Activated CD8-positive, alpha-beta T cell treated with anti-CD3 and anti-CD28 coated beads for 36 hours (primary cell): ENCODE measurements at places on chromosomes 13 and 19. TPM values are rescaled to one million over a fixed set of nuclear protein-coding genes. Genes with fewer than 3 reads are reported as not detected.

Gene SCN1B
- total RNA-seq, result 0.63 TPM

Gene RETN
- total RNA-seq, result not detected

Gene TNFSF9
- 3.1 TPM for total RNA-seq

Gene FCER2
- 3.0 TPM for total RNA-seq

Gene SPACA4
- total RNA-seq, result not detected

Gene NFIX
- 5.0 TPM for total RNA-seq

Gene ZSCAN4
- total RNA-seq, result not detected

Gene CRX
- not detected for total RNA-seq

Gene OSCAR
- 0.76 TPM for total RNA-seq

Gene SLAIN1
- total RNA-seq, result 26.5 TPM

Gene KLK14
- total RNA-seq, result 0.43 TPM

Gene FOSB
- total RNA-seq, result 71.2 TPM

Gene C5AR1
- total RNA-seq, result 0.65 TPM

Gene KLK12
- not detected for total RNA-seq

Gene IL11
- not detected for total RNA-seq

Gene UGGT2
- not detected for total RNA-seq

Gene ACP7
- not detected for total RNA-seq

- no peak for DNase-seq
Observed at GRCh38 chr13:48429886-48430285, 17.0 kb upstream of the LPAR6 start.

- DNase-seq, result no peak
Observed at GRCh38 chr19:34244611-34245299, 9.6 kb upstream of the GARRE1 start.

DNA sequence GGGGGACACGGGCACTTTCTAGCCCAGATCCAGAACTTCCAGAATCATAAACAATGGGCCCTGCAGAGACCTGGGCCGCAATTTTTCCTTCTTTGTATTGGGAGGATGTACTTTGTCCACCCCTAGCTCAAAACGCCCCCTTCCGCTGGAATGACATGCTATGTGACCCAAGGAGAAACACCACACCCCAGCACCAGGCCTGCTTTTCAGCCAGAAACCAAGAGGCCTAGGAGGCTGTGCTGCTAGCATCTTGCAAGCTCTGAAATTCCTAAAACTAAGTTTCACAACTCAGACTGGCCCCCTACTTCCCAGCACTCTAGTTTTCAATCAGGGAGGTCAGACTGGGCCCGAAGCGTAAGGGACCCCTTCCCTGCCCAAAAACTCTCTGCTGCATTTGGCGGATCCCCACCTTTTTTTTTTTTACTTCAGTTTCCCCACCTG is 538 bp downstream of the LSM4 start:
- peak; percentile 77 for DNase-seq

DNA sequence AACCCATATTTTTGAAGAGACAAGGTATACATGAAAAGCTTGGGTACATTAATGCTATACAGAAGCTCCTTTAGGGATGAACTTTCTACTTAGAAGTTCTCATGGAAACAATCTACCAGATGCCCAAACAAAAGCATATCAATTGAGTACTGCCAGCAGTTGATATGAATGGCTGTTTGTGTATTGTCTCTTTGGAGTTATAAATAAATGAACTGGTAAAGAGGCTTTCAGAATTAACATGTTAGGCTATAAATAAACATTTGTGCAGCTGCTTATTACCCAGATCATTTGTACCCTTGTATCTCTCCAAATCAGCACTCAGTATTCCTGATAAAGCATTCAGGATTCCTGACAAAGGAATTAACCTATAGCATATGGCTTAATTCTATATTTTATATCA is 418.9 kb downstream of the FGF14 start:
- DNase-seq, result no peak

DNA sequence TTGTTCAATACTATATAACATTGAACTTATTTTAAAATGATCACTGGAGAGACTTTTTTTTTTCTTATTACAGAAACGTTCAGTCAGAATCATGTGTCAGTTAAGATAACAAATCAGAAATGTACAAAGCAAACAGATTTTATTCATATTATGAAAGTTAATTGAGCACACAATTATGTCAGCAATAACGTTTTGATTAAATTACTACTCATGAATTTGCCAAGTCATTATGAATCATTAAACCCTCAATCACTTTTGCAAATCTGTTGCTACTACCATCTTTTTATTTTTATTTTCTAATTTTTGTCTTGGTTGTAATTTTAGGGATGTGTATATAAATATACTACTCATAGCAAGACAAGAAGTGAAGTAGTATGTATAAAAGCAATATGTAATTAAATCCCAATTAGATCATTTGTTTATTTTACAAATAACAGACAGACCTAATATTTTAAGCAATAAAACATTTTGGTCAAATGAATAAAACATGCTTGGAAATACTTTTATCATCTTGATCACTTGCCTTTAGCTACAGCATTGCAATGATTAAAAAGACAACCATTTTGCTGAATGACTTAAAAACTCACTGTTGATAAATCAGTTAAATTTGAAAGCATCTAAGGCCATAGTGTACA is 893.4 kb upstream of the MIR17HG start:
- DNase-seq, result no peak

DNA sequence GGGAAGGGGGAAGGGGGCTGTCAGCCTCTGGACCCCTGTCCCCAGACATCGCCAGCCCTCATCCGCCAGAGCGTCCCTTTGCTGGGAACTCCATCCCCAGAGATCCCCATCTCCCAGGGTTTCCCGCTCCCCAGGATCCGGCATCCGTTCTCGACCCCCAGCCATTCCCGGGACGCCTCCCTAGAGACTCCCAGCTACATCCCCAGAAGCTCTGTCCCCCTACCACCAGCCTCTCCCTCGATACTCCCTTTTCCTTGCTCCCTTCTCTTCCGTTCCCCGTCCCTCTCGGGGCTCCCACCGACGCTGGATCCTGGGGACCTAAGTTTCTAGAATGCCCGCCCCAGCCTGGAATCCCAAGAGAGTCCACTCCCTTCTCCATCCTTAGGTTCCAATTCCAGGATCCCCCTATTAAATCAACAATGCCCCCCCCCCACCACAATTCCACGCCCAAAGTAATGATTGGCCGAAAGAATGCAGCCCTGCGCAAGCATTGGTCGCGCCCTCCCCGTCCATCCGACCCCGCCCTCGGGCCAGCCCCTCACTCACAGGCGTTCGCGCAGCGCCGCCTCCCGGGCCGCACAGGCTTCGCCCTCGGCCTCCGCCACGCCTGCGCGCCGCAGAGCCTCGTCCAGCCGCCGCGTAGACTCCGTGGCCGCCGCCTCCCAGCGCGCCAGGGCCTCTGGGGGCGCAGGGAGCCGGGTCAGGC is 3.2 kb downstream of the CCDC194 start:
- DNase-seq, result peak; percentile 95

DNA sequence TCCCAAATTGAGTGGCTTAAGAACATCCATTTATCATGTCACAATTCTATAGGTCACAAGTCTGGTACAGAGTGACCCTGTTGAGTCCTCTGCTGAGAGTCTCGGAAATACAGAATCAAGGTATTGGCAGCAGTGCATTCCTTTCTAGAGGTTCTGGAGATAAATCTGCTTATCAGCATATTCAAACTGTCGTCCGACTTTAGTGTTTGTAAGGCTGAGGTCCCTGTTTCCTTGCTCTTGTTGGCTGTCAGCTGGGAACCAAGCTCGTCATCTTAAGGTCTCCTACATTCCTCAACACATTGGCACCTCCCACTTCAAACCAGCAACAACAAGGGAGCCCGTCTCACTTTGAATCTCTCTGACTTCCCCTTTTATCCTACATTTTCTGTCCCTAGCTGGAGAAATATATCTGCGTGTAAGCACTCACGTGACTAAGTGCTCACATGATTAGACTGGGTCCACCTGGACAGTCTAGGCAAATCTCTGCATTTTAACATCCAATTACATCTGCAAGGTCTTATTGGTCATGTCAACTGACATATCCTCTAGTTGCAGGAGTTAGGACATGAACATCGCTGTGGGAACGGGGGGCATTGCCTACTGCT is 886.8 kb downstream of the PCDH9 start:
- no peak for DNase-seq

DNA sequence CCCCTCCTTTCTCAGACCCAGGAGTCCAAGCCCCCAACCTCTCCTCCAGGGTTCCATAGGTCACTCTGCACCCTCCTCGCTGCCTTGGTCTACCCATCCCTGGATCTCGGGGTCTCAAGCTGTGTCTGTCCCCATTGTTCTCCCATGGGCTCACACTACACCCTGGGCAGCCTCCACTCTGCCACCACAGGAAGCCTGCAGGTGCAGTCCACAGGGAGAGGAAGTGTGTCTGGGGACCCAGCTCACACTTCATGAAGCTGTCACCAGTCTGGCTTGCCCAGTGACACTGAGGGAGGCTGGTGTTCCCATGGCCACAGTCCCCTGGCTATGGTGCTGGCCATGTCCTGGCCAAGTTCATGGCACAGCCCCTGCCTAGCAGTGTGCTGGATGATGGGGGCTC is 5.3 kb downstream of the NECTIN2 start:
- no peak for DNase-seq

DNA sequence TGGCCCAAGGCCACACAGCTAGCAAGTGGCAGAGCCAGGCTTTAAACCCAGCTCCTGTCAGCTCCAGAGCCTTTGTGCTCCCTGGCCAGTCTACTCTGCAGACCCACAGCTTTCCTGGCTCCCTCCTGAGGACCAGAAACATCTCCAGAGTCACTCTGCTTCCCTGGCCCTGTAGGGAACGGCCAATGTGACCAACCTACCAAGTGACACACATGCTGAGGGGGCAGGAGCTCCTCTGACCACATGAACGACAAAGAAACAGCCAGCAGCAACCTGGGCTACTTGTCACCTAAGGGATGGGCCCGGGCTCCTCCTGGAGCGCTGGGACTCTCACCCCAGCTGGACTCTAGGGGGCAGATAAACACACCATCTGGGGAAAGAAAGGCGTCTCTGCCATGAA is 19.3 kb downstream of the PEG3 start:
- DNase-seq, result no peak

- no peak for DNase-seq
Observed at GRCh38 chr19:53664760-53665159, 33.0 kb downstream of the DPRX start.

DNA sequence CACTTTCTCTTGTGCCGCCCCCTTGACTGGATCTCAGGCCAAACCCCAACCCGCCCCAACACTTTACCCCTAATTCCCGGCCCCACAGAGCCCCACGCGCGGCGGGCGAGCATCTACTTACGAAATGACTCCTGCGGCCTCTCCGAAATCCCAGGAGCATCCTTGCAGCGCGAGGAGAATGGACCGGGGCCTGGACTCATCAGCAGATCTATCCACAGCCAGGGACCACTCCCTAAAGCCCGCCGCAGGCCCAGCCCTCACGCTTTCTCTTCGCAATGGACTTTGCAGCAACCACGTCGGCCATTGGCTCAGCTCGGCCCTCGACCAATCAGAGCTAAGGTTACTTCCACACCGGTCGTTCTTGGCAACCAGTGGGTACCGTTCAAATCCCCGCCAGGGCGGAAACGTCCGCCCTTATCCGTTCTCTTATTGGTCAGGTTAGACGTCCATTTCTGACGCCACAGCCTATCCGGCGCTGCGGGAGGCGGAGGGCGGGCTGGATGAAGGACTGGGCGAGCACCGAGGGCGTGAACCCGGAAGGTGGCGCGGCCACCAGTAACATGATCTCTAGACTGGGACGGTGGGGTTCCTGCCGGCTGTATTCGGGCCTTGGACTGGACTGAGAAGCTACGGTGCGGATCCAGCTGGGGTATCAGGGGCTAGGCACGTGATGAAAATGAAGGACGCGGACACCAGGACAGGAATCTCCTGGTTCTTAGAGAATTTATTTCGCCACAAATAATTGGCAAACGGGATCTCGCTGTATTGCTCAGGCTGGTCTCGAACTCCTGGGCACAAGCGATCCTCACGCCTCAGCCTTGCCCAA is at the start of the genes CEP89 and FAAP24:
Gene CEP89, minus strand, starts transcription at position 244 of the 826 bp plus-strand sequence. Its CDS starts 84 bp downstream, at position 160.
Gene FAAP24, plus strand, starts transcription at position 528 of the 826 bp plus-strand sequence. CDS start 955 bp downstream, outside the sequence.
- peak; percentile 99 for DNase-seq

GRCh38 chr19:55898911-55899310 is 33.2 kb downstream of the NLRP13 start:
- DNase-seq, result no peak

- DNase-seq, result no peak
Observed at GRCh38 chr13:39378306-39378705, 224.7 kb downstream of the LHFPL6 start.

DNA sequence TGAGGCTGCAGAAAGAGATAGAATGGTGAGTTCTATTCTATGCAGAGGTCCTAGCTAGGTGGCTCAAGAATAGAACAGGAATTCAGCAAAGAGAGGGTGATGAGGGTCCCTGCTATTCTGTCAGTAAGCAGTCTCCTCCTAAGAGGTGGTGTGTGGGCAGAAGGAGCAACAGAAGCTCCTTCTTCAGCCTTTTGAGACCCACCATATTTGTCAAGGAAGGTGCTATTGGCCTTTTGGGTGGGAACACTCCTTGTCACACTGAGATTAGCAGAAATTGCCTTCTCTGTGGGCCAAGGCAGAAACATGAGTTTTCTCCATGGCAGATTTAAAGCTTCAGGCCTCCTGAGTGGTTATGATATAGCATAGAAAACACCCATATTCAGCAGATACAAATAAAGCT is 39.4 kb upstream of the RAP2A start:
- no peak for DNase-seq

GRCh38 chr19:35644987-35645679 is 3.0 kb upstream of the COX6B1 start:
- DNase-seq, result peak; percentile 92

- no peak for DNase-seq
Observed at GRCh38 chr19:4707322-4707721, 16.3 kb downstream of the DPP9 start.

GRCh38 chr13:90648497-90648896 is 699.0 kb upstream of the MIR17HG start:
- no peak for DNase-seq

GRCh38 chr13:35531526-35531925 is 55.0 kb upstream of the MAB21L1 start:
- no peak for DNase-seq

DNA sequence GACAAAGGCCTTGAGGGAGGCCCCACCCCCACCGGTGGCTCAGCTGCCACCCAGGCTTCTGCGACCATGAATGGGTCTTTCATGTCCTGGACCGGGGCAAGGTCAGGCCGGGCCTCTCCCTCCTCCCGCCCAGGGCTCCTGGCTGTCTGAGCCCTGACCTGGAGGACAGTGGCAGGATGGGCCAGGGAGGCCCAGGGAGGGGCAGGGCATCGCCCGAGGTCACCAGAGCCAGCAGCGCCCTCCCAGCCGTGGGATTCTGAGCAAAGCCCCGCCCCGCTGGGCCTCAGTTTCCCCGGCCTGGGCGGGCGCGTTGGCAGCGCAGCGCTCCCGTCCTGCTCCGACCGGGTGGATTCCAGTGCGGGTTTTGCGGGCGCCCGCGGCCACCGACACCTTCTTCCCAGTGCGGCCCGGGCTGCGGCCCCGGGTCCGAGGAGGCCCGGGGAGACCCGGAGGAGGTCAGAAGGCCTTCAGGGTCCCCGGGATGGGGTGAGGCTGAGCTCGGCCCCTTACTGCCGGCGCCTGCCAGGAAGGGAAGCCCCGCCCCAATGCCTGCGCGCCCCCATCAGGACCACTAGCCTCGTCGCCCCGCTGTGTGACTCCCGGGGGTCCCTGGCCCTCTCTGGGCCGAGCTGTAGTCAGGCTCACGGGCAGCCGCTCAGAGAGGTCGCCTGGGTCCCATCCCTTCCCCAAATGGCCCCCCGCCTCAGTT is 24.6 kb upstream of the SEMA6B start:
- peak; percentile 42 for DNase-seq

GRCh38 chr19:37079238-37079637 is 1.0 kb downstream of the ZNF420 start:
- DNase-seq, result no peak
